Esophagus muscularis mucosa (tissue), 4 donors: ENCODE measurements at places on chromosomes 3 and 15. TPM values are rescaled to one million over a fixed set of nuclear protein-coding genes. Genes with fewer than 3 reads are reported as not detected.

The GLDN gene
- total RNA-seq: 2.9 TPM

The CAND2 gene
- total RNA-seq: 13.7 TPM

The CAMKV gene
- total RNA-seq: 0.13 TPM

The SLC51A gene
- not detected for total RNA-seq

The NANOGP8 gene
- 0.63 TPM for total RNA-seq
